ENCODE measurements at places on chromosomes 5 and 9.

GRCh38 chr5:166338801-166339200, 1952.6 kb upstream of the WWC1 start:
- DNase-seq = no peak

- no peak for DNase-seq
Observed at GRCh38 chr5:150261231-150261630, 28.3 kb downstream of the CAMK2A start.

DNA sequence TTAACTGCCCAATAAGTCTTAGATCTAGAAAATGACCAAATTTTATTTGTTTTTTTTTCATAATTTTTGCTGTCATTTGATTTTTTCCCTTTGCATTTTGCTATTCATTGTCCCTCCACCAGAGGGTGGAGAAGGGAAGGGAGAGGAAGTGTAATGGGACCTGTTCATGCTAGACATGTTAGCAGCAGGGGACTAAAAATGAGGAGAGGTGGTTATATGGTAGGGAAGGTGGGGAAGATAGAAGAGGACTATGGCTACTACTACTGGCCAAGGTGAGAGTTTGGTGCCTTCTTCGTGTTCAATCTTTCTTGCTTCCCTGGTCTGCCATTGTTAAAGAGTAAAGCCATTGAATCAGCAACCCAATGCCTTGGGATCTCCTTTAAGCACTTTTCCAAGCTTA, 6.4 kb downstream of the GRIA1 start:
- peak; percentile 52 for DNase-seq

- no peak for DNase-seq
Observed at GRCh38 chr5:119250946-119251901, 104.6 kb upstream of the TNFAIP8 start.

GRCh38 chr9:4095484-4095883, 204.4 kb downstream of the GLIS3 start:
- no peak for DNase-seq

DNA sequence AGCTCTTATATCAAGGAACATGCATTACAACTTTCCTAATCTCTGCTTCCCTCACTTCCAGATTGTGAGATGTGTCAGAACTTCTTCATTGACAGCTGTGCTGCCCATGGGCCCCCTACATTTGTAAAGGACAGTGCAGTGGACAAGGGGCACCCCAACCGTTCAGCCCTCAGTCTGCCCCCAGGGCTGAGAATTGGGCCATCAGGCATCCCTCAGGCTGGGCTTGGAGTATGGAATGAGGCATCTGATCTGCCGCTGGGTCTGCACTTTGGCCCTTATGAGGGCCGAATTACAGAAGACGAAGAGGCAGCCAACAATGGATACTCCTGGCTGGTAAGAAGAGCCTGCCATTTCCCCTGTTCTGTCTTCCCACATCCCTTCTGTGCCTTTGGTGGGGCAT, 15.1 kb downstream of the PRDM9 start:
- DNase-seq = no peak

- DNase-seq = no peak
Observed at GRCh38 chr9:127076860-127077643, 45.4 kb downstream of the ANGPTL2 start.

DNA sequence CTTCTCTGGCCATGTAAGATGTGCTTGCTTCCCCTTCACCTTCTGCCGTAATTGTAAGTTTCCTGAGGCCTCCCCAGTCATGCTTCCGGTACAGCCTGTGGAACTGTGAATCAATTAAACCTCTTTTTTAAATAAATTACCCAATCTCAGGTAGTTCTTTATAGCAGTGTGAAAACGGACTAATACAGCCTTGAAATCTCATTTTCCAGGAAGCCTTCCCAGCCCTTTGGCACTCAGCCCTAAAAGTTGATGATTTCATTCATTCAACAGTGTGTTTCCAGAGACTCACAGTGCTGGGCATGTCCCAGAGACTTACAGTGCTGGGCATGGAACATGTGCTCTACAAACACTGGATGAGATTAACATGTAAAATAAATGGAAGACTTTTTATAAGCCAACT, 135.8 kb downstream of the DCP2 start:
- no peak for DNase-seq

DNA sequence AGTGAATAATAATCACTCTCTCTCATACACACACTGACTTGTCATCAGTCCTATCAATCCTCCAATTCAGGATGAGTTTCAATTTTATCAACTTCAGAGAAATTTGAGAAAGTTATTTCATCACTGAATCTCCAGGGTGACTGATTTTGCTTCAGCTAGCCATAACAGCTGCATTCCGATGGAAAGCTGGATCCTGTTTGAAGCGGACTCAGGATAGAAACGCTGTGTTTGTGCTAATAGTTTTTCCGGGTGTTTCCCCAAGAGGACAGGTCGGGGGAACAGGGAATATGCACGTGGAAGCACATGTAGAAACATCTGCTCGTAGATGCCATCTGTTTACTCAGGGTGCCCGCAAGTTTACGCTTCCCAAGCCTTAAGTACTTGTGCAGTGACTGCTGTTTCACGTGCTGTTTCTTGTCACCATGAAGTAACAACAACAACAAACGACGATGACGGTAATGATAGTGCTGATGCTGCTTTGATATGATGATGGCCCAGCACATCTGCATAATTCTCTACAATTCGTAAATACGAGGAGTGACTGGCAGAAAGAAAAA, 263.7 kb upstream of the DAPK1 start:
- no peak for DNase-seq

DNA sequence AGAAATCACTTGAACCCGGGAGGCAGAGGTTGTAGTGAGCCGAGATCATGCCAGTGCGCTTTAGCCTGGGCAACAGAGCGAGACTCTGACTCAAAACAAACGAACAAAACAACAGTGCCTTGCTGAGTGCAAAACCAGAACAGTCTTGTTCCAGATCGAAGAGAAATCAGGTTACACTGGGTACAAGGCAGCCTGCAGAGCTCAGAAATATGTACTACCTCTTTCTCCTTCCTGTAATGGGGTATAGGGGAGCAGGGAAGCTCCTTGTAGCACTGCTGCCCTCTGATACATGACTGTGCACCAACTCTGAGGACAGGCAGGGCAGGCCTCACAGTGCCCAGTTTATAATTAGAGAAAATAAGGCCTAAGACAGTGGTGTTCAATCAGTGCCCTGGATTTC, 24.7 kb downstream of the TBC1D2 start:
- no peak for DNase-seq

- DNase-seq = no peak
Observed at GRCh38 chr5:5695266-5695665, 272.8 kb downstream of the ICE1 start.

GRCh38 chr5:140988100-140988499, 21.8 kb downstream of the PCDHAC2 start:
- DNase-seq = no peak

DNA sequence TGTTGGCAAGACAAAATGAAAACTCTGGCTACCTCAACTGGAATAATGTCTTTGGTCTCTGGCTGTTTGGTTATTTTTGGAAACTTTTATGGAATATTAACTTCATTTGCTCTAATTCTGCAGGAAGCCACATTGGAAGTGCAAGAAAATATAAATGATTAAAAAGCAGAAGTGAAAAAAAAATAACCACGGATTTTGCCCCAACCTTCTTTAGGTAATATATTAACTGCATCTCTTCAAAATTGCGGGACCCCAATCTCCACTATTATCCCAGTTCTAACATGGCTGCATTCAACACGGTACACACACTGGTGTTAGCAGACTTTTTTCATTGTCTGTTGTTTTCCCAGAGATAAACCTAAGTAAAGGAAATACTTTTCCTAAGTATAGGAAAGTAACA, 23.0 kb downstream of the GLIS3 start:
- no peak for DNase-seq

DNA sequence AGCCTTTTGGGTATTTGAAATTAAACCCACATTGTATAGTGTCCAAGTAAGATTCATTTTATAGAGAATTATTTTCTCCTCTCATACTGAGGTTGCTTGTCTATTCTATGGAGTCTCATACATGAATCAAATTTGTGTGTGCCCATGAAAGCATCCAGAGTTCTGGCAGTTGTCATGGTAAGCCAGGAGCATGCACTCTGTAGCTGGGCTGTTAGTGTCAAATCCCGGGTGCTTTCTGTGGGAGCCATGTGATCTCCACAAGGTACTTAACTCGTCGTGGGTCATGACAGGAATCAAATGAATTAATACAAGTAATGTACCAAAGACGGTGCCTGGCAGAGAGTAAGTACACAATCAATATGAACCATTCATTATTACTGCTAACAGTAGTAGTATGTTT, 58.7 kb downstream of the FBXL7 start:
- DNase-seq = no peak

DNA sequence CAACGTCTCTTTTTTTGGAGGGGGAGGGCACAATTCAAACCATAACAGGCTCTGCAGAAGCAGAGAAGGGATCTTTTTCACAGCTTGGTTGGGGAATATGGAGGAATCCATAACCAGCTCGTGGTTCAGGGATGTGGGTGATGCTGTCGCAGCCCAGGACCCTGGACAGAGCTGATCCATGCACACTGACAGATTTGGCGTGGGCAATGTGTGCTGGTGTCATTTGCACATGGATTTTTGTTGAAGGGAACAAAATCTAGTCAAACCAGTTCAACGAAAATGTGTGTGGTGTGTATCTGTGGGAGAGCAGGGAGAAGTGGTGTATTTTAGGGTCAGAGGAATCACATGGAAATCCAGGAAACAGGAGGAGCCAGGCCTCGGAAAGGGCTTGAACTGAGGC, 4.2 kb downstream of the DOCK2 start:
- DNase-seq = no peak

- no peak for DNase-seq
Observed at GRCh38 chr5:167730656-167731055, 560.8 kb upstream of the WWC1 start.

DNA sequence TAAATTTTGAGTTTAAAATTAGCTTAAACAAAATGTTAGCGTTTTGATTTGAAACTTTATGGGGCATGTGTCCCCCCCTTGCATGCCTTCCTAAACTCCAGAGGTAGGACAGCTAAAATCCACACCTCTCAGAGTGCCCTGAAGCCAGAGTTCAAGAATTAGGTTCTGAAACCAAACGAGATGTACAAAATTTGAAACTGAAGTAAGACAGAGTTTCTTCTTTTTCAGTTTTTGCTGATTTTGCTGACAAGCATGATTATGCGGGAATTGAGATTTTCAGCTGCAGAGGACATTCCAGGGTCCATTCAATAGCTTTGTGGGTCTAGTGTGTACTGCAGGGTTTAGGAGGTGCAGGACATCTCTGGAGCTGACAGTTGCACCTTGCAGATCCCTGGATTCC, 17.1 kb upstream of the LOX start:
- no peak for DNase-seq

- DNase-seq = peak; percentile 58
Observed at GRCh38 chr5:139524940-139525585, 36.1 kb upstream of the UBE2D2 start.

GRCh38 chr5:1111727-1112289, at the start of gene SLC12A7:
TSS of gene SLC12A7 (minus strand) at chr5:1112063. CDS start at chr5:1111991, 72 bp downstream.
- peak; percentile 67 for DNase-seq

GRCh38 chr9:114098021-114098935, 814 bp downstream of the KIF12 start:
- DNase-seq = peak; percentile 72

- no peak for DNase-seq
Observed at GRCh38 chr5:151647320-151647861, 39.3 kb downstream of the SPARC start.

GRCh38 chr9:111876179-111876578, 20.4 kb upstream of the UGCG start:
- DNase-seq = no peak

GRCh38 chr5:89324990-89325389, 442.0 kb upstream of the MEF2C start:
- no peak for DNase-seq

- DNase-seq = peak; percentile 44
Observed at GRCh38 chr5:126869005-126869451, 92.1 kb downstream of the LMNB1 start.

DNA sequence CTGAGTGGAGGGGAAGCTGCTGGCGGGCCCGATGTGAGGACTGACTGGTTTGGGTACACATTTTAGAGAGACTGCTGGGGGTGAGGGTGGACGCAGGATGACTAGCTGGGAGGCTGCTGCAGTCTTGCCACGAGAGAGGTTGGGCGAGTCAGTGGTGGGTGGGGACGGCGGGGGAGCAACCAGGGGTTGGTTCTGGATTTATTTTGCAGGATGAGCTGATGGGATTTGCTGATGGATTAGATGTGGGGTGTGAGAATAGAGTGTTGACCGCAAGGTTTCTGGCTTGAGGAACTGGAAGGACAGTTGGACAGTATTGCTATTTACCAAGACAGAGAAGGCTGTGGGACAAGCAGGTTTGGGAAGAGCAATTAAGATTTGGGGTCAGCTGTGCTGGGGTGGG, 5.8 kb upstream of the NDST1 start:
- no peak for DNase-seq

- DNase-seq = no peak
Observed at GRCh38 chr5:157902449-157903116, 43.6 kb upstream of the CLINT1 start.

DNA sequence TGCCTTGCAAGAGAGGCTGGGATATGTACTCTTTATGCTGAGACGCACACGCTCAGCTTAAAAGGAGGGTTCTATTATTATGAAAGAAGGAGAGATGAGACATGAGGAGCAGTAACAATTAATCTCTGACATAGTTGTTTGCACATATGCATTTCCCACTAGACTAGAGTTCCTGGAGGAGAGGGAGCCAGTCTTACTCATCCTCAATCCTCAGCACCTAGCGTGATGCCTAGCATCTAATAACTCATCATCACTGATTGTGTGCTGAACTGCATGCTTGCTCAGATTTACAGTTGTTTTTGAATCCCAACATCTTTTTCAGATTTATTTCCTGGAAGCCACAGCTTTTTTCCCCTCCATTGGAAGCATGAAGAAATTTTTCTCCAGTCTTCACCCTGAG, 35.5 kb downstream of the GCNT4 start:
- DNase-seq = no peak

DNA sequence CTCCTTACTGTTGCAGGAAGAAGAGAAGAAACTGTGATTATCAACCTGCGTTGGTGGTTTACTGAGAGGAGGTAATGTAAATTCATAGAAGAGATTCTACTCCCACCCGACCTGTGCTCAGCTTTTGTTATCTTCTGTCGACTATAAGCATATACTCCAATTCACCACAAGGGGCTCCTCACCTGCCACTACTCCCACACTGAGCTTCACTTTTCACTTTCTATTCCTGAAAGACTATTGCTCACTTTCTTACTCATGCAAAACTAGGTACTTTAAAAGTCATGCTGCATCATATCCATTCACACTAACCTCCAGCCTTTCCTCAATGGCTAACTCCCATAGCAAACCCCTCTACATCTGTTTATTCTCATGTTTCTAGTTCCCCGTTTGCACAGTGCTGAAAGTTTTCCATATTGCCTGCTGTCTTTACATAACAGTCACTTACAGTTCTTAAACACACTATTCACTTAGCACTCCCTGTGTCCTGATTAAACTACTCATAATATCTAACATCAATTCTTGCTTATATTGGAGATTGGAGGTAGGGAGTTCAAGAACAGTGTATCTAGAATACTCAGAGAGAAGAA, 1062.6 kb downstream of the NR2F1-AS1 start:
- DNase-seq = peak; percentile 18
